COR-L47 (cell line): ENCODE measurements at places on chromosomes 6 and 20.
A peak's percentile ranks its signal among the peaks of the same experiment; 100 is the strongest.

DNA sequence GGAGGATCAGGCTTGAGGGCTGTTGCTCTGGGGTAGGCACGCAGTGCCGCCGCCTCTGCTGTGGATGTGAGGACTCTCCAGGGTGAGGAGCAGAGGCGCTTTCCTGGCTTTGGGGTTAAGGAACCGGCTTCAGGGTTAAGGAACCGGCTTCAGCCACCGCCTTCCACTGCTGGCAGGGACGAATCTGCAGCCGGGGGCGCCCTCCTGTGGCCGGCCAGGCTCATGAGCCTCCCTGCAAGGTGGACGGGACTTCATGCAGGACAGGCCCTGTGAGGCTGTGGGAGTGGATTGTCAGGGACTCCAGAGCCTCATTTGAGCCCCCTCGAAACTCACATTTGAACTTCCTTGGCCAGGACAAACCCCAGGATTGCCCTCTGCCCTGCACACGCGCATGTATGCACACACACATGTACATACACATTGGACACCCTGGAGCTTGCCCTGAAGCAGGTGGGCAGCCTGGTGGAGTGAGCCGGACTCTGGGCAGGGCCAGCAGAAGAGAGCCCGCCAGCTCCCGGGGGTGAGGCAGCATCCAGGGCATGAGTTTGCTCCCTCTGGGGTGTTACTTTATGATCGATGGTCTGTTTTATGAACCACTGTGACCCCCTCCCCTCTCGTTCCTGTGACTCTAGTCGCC lies 146.9 kb downstream of the PHACTR3 start:
- DNase-seq = peak; percentile 48

GRCh38 chr20:7375905-7376304 lies 564.4 kb downstream of the HAO1 start:
- no peak for DNase-seq

DNA sequence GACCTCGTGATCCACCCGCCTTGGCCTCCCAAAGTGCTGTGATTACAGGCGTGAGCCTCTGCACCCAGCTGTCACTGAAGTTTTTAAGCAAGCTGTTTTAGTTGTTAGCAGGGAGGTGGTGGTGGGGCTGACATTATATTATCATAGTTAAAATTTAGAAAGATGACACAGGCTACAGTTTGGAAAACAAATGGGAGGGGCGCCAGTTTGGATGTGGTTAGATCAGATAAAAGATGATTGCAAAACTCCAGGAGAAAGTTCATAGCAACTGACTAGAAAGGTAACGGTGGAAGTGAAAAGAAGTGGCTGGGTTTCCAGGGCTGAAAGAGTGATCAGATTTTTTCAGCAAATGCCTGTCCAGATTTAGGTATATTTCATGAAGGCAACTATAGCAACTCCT lies 311.9 kb upstream of the CITED2 start:
- no peak for DNase-seq

GRCh38 chr6:125140808-125141207 lies 12.8 kb upstream of the TPD52L1 start:
- DNase-seq = no peak

GRCh38 chr6:5215799-5216198 lies 45.0 kb downstream of the LYRM4 start:
- no peak for DNase-seq

- DNase-seq = no peak
Measured at GRCh38 chr20:64041781-64042053, 5.7 kb downstream of the C20orf204 start.

DNA sequence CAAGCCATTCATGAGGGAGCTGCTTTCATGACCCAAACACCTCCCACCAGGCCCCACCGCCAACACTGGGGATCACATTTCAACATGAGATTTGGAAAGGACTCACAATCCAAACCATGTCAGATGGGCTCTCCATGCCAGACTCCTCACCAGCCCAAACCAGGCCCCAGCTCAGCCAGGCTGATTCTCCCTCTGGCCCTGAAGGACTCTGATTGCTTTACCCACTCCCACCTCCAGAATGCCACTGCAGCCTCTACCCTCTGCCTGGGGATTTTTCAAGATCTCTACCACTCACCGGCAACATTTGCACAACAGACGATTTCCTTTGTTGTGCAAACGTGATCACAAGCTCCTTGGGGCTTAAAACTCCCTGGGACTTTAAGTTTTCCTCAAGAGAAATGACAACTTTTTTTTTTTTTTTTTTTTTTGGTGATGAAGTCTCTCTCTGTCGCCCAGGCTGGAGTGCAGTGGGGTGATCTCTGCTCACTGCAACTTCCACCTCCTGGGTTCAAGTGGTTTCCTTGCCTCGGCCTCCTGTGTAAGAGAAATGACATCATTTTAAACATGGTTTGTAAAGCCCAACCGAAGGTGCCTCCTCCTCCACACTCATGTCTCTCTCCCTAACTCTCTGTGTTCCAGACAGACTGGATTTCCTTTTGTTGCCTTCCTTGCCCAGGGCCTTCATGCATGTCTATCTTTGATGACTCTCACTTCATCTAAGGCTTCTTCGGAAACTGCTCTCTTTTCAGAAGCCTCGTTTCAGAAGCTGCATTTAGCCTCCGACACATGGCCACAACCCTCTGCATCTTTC lies 147.0 kb downstream of the CDH26 start:
- no peak for DNase-seq

- DNase-seq = no peak
Measured at GRCh38 chr6:18842534-18842933, 455.4 kb downstream of the RNF144B start.

DNA sequence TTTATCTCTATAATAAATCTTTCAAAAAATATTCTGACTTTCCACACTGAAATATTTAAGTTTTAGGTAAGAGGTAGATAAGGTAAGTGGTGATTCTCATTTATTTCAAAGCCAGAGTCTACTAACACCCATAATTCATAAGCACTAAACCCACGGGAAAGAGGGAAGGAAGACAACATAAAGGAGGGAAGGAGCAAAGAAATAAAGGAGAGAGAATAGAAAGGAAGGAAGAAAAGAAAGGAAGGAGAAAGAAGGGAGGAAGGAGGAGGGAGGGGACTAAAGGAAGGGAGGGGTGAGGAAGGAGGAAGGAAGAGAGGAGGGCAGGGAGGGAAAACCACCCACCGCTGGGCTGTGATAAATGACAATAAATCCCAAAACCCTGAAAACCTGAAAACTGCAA lies 25.2 kb downstream of the MAP3K5 start:
- DNase-seq = no peak

GRCh38 chr6:90288404-90288803 lies 8.2 kb downstream of the BACH2 start:
- DNase-seq = no peak

DNA sequence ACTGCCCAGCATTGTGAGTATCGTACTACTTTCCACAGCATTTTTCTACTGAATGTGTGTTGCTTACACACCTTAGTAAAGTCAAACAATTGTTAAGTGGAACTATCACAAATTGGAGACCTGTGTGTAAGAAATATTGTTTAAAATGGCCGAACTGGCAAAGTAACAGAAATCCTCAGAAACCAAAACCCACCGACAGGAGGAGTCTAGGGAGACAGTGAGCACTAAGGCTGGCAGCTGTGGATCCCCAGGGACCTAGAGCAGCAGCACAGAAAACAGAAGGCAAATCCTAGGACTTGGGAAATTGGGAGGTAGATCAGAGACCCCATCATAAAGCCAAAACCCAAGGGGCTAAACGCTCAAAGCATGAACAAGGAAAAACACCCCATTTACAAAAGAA lies 69.9 kb downstream of the SESN1 start:
- no peak for DNase-seq

DNA sequence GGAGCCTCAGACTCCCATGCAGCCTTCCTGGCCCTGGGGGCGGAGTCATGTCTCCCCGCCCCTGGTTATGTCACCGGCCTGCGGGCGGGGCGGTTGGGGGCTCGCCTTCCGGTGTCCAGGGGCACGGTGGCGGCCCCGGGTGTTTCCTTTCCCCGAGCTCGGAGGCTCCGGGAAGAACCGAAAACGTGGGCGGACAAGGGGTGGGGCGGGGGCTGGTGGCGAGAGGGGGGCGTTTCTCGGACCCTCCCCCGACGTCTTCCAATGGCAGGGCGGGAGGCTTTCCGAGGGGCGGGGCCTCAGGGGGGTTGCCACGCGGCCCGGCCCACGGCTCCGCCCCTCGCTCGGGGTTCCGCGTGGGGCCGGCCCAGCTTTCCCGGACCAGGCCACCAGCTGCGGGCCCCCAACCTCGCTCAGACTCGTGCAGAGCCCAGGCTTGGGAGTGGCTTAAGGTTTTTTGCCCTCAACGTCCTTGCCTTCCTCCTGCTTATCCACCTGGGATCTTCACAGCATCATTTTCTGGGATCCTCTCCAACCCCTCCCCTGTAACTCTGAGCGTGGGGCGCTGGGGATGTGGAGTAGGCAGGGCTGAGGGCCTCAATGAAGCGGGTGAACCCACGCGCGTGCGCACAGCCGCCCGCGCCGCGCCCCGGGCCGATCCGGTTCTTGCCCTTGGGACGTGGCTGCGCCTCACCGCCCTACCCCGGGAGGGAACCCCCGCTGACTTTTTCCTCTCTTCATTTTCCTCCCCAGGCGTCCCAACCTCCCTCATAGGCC lies 2.1 kb upstream of the NRN1 start:
- peak; percentile 47 for DNase-seq

DNA sequence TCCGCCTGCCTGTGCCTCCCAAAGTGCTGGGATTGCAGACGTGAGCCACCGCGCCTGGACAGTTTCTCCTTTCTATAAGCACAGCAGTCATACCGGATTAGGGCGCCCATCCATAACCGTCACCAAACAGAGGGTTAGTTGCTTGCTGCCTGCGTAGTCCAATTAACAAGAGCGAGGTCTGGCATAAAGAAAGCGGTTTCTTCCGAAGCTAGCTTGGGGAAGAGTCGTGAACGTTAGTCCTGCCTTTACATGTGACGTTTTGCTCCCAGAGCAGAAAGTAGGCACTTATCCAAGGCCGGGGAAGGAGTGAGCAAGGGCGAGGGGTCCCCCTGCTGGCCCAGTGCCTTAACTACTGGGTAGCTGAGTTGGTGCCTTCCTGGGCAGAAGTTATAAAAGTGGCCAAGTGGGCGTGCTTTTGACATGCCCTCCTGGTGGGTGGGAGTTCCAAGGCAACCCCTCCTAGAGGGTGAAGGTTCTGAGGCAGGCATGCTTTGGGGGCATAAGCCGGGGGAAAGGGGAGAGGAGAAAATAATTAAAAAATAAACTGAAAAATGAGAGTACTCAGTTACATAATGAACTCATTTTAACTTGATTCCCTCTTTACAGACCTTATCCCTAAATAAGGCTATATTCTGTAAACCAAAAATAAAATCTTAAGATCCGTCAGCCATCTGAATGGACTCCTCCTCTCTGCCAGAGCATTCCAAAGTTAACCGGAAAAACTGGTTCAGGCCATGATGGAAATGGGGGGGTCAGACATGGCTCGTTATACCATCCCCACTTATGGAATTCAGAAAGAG lies 88.0 kb downstream of the FAM217A start:
- peak; percentile 58 for DNase-seq

DNA sequence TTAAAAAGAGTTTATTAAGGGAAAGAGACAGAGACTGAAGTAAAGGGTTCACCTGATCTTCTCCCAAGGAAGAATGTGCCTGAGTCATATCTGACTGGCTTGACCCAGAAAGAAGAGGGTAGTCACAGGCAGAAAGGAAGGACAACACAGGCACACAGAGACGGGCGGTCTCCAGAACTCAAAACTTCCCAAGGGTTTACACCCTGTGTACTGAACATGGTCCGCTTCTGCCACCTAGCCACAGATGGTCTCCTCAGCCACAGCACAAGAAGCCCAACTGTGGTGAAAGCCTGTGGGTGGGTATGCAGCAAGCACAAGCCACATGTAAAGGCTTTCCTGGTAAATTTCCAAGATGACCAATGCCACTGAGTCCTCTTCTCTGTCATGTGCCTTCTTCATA lies 17.2 kb downstream of the UNC5CL start:
- peak; percentile 26 for DNase-seq

- DNase-seq = no peak
Measured at GRCh38 chr20:50193836-50194421, 3.3 kb downstream of the CEBPB start.

DNA sequence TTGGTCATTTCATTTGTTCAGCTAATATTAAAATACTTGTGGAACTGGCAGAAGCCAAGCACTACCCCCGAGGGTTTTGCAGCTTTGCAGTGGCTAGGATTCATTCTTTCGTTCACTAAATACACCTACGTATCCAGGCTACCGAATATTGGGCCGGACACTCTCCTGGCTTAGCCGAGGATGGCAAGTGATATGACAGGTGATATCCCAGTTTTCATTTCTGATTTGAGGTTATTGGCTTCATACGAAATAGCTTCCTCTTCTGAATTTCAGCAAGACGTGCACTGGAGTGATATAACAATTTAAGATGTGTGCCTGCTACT lies 536 bp upstream of the MTFR2 start:
- no peak for DNase-seq

GRCh38 chr20:50298554-50299324 lies 108.1 kb downstream of the CEBPB start:
- no peak for DNase-seq
